ENCODE measurements at places on chromosomes 4 and X.

DNA sequence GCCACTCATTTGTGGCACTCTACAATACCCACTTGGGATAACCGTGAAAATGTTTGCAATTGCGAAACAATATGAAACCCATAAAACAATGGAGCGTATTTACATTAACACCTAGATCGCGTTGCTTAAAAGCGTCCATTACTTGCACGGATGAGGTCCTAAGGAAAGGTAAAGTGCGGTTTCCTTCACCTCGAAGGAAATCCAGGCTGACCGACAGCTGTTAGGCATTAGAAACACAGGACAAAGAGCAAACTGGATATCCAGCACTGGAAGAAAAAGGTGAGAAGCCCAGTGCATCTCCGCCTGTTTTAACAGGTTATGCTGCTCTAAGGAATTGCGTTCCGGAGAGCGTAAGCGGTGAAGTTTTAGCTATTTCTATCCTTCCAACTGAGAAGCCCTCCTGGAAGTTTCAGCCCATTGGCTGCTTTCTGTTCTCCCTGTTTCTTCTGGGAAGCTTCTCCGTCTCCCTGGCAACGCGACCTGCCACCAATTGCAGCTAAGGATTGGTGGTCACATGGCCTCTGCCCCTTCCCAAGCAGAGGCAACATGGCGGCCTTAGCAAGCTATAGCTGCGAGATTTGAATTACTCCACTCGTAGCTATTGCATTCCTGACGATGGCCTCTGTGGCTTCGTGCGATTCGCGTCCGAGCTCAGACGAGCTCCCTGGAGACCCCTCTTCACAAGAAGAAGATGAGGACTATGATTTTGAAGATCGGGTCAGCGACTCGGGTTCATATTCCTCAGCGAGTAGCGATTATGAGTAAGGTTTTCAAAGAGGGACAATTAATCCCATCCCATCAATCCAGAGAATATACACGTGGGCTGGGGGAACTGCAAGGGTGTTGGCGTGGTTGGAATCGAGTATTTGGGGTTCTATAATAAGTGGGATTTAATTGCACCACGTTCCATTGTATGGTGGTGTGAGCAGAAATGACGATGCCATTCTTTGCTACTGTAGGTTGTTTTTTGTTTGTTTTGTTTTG, at the start of gene INTU:
INTU (plus strand) TSS at position 538 of the 984 bp plus-strand sequence; CDS start at position 616, 78 bp downstream.
- peak; percentile 93 for DNase-seq

GRCh38 chr4:144591401-144591800, 54.6 kb upstream of the HHIP start:
- DNase-seq = no peak

GRCh38 chr4:20017777-20018115, 234.0 kb upstream of the SLIT2 start:
- no peak for DNase-seq

- DNase-seq = no peak
These were observed at the start of gene KCND1 for GRCh38 chrX:48971249-48972219. TSS of gene KCND1 (minus strand) at chrX:48971844. CDS start at chrX:48970271, 1,573 bp downstream.

- DNase-seq = no peak
These were observed 82.1 kb downstream of the JAKMIP1 start for GRCh38 chr4:6118201-6118600.

- no peak for DNase-seq
These were observed 1.6 kb downstream of the TSPAN6 start for GRCh38 chrX:100635040-100635439.

DNA sequence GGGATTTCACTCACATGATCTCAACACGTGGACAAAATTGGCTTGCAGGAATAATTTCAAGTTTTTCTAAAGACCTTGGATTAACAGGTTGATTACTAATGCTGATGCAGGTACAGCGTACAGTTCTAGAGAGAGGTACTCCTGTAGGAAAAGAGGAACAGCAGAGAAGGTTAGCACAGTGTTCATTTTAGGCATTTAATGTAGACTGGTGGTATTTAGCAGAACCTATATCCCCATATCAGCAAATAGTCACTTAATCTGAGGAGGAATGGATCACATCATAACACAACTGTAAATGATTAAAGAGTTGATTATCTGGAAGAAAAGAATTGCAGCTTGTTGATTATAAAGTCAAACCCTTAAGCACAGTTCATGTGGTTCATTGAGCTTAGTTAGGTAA, 620 bp downstream of the CXCL10 start:
- no peak for DNase-seq

DNA sequence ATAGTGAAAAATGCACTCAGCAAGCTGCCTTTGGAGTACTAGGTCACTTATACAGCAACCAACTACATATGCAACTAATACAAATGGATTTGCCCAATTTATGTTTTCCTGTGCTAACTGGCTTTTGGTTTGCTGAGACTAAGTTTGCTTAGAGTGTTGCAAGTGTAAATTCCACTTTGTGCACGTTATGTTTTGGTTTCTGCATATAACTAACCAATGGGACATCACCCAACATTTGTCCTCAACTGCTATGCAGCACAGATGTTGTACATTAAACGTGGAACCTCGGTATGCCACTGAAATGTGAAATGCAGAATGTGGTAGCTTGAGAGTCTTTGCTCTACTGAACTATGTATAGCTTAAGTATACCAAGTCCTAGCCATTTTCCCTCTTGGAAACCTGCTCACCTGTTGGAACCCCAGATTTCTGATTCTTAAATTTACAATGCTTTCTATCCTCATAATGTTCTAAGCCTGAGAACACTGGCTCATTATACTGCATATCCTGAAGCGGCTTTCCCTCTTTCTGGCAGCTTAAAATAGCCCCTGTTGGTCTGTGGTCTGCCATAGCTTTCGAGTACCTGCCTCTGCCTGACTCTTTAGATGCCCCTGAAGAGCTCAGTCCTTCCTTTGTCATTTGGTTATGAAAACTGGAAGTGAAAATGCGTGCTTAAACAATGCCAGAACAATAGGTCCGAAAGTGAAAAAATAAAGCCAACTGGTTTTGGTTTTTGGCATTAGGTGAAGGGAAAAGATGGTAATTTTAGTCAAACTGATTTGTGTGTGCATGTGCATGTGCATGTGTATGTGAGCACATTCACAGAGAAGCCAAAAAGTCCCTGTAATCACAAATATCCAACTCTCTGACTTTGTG, 158.0 kb downstream of the SH2D1A start:
- DNase-seq = no peak

GRCh38 chr4:47505666-47506065, 20.6 kb downstream of the ATP10D start:
- no peak for DNase-seq

GRCh38 chr4:23166919-23167318, 474.2 kb downstream of the GBA3 start:
- no peak for DNase-seq

DNA sequence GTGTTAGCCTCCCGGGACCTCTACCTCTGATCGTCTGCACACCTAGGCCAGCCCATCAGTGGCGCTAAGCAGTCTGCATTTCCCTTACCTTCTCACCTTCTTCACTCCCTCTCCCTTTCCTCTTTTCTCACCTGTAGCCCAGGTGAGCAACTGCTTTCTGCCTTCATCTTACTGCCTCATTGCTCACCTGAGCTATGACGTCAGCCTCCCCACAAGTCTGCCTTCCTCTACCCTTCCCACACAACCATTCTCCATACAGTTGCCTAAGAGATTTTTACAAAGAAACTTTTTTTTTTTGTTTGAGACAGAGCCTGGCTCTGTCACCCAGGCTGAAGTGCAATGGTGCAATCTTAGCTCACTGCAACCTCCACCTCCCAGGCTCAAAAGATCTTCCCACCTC, 136.3 kb downstream of the BCOR start:
- no peak for DNase-seq

- no peak for DNase-seq
These were observed 240.4 kb upstream of the LDB2 start for GRCh38 chr4:17138847-17139246.

- no peak for DNase-seq
These were observed 27.6 kb upstream of the SERTM2 start for GRCh38 chrX:111483881-111484280.

Measured in T47D (cell line).